ENCODE measurements at places on chromosomes 7 and 10. TPM values are rescaled to one million over a fixed set of nuclear protein-coding genes. Genes with fewer than 3 reads are reported as not detected.

LRGUK gene
- total RNA-seq = 0.06 TPM

DYNC1I1 gene
- total RNA-seq = 0.06 TPM

CYP2C9 gene
- total RNA-seq = 1.0 TPM

HECW1 gene
- not detected for total RNA-seq

ADRB1 gene
- total RNA-seq = 0.22 TPM

RBP4 gene
- 2.7 TPM for total RNA-seq

SLC29A4 gene
- total RNA-seq = 8.2 TPM

MINDY4 gene
- total RNA-seq = 3.8 TPM

EVX1 gene
- not detected for total RNA-seq

TMEM270 gene
- total RNA-seq = not detected

GLUD1 gene
- 145 TPM for total RNA-seq

NME8 gene
- not detected for total RNA-seq

UPK3BL2 gene
- 1.0 TPM for total RNA-seq

INSYN2A gene
- 0.29 TPM for total RNA-seq

GLI3 gene
- total RNA-seq = 2.6 TPM

DKK1 gene
- 39.9 TPM for total RNA-seq

UCMA gene
- total RNA-seq = not detected

OR2A5 gene
- not detected for total RNA-seq

MYO3A gene
- 5.0 TPM for total RNA-seq

FAM237B gene
- total RNA-seq = not detected

LSM8 gene
- total RNA-seq = 43.0 TPM

MUC12 gene
- 1.7 TPM for total RNA-seq

DYDC2 gene
- 0.22 TPM for total RNA-seq

ATP6V0A4 gene
- 3.2 TPM for total RNA-seq

KCNH2 gene
- total RNA-seq = 1.9 TPM

TIAL1 gene
- 50.5 TPM for total RNA-seq

CTBP2 gene
- 106 TPM for total RNA-seq

NUTM2B gene
- not detected for total RNA-seq

CHAT gene
- total RNA-seq = not detected

GIMAP5 gene
- total RNA-seq = not detected

GRID2IP gene
- not detected for total RNA-seq

SNCG gene
- total RNA-seq = 3.1 TPM

CASTOR2 gene
- 18.4 TPM for total RNA-seq

SPDYE16 gene
- not detected for total RNA-seq

KLF14 gene
- total RNA-seq = 0.14 TPM

FZD1 gene
- 5.9 TPM for total RNA-seq

UTF1 gene
- total RNA-seq = not detected

ATRNL1 gene
- 11.7 TPM for total RNA-seq

PKD2L1 gene
- total RNA-seq = not detected

FAM221A gene
- total RNA-seq = 13.2 TPM

LHPP gene
- total RNA-seq = 12.1 TPM

TBC1D12 gene
- 9.8 TPM for total RNA-seq

TRPV6 gene
- total RNA-seq = 0.29 TPM

TLX1 gene
- not detected for total RNA-seq
